HuH-7 (cell line): ENCODE measurements at places on chromosomes 1 and 21.

- no peak for DNase-seq
Observed at GRCh38 chr1:232553809-232554208, 76.1 kb downstream of the SIPA1L2 start.

DNA sequence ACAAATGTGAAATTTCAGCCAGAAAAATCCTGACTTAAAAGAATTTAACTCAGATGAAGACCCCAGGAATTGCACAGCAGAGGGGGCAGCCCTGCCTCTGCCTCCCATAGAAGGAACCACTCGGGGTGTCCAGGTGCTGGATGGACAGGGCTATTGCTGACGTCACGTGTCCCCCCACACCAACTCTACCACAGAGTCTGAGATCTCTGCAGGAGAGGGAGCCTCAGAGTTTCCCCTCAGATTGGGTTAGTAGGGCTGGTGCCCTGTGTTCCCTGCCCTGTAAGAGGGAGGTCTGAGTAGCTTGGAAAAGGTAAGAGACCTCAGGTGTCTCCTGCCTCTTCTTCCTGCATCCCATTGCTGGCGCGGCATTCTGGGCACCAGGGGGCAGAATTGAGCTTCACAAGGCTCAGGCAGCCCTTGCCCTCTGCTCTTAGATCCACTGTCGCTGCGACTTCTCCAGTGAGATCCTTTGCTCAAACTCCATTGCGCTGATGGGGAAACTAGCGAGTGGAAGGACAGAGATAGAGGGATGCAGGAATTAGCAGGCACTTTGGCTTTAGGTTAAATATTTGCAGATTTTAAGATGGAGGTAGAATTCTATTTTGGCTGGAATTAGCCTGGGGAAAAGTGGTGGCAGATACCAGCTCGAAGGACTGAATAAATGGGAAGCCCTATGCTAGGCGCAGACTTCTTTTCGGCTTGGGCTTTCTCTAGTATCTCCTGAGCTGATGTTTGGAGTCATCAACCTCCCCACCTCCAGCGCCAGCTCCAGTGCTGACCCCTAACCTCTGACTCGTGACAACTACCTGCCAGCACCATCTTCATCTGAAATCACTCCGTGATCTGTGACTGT lies 42.8 kb upstream of the DMBX1 start:
- DNase-seq = peak; percentile 86

DNA sequence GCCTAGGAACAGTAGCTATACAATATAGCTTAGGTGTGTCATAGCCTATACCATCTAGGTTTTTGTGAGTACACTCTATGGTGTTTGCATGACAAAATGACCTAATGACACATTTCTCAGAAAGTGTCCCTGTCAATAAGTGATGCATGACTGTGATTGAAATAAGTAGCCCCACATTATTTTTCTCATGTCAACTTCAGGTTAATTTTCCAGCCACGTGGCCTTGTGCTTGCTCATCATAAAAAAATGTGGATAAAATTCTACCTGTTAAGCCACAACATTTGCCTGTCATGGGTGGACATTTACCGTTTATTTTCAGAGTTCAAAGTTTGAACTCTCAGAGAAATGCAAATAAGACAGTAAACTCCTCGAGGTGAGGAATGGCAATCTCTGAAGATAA lies 5.5 kb downstream of the DISC1 start:
- no peak for DNase-seq

- no peak for DNase-seq
Observed at GRCh38 chr1:158007667-158008386, 14.4 kb downstream of the KIRREL1 start.

DNA sequence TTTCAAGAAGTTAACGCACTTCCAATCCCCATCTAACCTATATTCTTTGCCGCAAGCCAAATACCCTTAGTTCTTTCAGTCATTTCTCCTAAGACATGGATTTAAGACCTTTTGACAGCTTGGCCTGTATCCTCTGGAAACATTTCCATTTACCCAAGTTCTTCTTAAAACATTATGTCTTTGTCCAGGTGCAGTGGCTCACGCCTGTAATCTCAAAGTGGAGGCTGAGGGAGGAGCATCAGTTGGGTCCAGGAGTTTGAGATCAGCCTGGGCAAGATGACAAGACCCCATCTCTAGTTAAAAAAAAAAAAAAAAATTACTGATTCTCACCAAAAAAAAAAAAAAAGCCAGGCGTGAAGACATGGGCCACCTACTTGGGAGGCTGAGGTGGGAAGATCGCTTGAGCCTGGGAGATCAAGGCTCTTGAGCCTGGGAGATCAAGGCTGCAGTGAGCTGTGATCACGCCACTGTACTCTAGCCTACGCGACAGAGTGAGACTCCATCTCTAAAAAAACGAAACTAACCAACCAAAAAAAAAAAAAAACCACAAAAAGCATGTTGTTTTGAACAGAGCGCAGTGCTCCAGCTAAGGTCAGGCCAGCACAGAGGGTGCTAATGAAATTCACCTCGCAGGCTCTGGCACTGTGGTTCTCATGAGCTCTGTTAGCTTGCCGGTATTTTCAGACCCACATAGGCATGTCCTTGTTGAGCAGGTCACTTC lies 36.0 kb downstream of the NUAK2 start:
- DNase-seq = no peak
